Pancreas (tissue), 10 donors: ENCODE measurements at places on chromosomes 2 and 18. TPM values are rescaled to one million over a fixed set of nuclear protein-coding genes. Genes with fewer than 3 reads are reported as not detected.

ADD2 gene
- 3.8 TPM for total RNA-seq

- H3K27me3 ChIP-seq: no peaks in the 10 kb centered on the region
- no peak for DNase-seq
- no peak overlapping the region for H3K27ac ChIP-seq
- no peaks in the 10 kb centered on the region for H3K4me1 ChIP-seq
- H3K36me3 ChIP-seq: no peaks in the 10 kb centered on the region
Observed at GRCh38 chr2:153717060-153717459, 154.7 kb upstream of the GALNT13 start.

DNA sequence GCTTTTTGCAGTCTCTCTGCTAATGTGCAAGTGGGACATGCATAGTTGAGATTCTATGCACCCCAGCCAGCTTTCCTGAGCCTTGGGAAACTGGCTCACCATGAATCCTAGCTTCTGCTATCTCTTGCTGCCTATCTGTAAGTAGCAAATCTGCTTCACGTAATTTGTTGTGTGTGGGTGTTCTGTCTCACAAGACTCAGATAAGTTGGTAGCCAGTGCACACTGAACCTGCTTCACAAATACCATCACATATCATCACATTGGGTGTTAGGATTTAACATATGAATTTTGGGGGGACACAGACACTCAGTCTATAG, 13.9 kb upstream of the VRK2 start:
- H3K4me1 ChIP-seq: no peaks in the 10 kb centered on the region
- H3K4me3 ChIP-seq: no peak overlapping the region
- no peak for DNase-seq
- no peaks in the 10 kb centered on the region for H3K27me3 ChIP-seq
- no peaks in the 10 kb centered on the region for H3K36me3 ChIP-seq

DNA sequence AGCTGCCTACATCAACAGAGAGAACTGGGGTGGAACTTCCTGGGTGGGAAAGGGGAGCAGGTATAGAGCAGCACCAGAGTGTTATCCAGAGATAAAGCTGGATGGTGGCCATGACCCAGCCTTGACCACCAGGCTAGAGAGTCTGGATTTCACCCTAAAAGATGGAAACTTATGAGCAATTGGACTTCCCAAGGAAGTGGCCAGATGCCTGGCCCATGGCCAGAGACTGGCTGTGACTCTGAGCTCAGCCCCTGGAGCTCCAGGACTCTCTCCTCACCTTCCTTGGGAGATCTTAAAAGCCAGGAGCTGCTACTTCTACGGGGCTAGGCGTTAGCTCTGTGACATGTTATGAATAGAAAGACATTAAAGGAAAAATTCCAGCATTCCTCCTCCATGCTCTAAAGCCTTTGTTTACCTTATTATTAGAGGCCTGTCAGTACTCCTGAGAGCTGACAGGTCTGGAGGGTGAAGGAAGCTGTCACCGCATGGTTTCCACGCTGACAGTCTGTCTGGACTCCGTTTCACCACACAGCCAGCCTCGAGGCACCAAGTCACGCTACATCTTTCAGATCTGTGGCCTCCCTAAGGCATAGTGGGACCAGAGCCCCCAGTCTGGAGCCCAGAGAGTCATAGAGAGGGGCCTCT, 260.0 kb upstream of the SIX2 start:
- no peak for DNase-seq
- H3K4me1 ChIP-seq: peaks cover 7% of the 10 kb centered on the region
- no peaks in the 10 kb centered on the region for H3K36me3 ChIP-seq
- no peaks in the 10 kb centered on the region for H3K27me3 ChIP-seq

GRCh38 chr2:109279243-109279860, 150.3 kb downstream of the SH3RF3 start:
- H3K4me3 ChIP-seq: no peak overlapping the region
- H3K4me1 ChIP-seq: no peaks in the 10 kb centered on the region
- H3K36me3 ChIP-seq: no peaks in the 10 kb centered on the region
- DNase-seq: no peak
- H3K27me3 ChIP-seq: no peaks in the 10 kb centered on the region
- H3K27ac ChIP-seq: no peak overlapping the region

INPP4A gene
- 7.6 TPM for total RNA-seq

MREG gene
- total RNA-seq: 4.3 TPM

ACOXL gene
- total RNA-seq: not detected

DNA sequence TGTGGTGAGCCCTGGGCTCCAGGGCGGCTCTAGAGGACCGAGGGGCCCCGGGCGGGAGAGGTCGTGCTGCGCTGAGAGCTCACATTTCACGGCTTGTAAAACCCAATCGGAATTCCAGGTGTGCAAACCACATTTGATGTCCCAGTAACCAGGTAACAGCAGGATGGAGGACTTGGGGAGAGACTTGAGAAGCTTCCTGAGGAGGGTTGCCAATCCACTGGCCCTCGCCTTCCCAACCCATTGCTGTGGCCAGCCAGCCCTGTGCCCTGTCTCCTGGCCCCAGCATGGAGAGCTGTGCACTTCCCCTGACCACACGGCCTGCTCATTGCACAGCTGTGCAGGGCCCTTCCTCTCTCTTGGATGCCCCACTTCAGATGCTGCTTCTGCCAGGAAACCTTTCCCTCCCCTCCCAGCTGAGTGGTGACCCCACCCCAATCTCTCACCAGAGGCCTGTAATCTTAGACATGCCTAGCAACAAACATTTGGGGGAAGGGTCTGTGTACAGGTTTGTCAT, 39.6 kb downstream of the ASB1 start:
- no peak overlapping the region for H3K4me3 ChIP-seq
- H3K4me1 ChIP-seq: no peaks in the 10 kb centered on the region
- no peak overlapping the region for H3K27ac ChIP-seq
- H3K27me3 ChIP-seq: no peaks in the 10 kb centered on the region
- H3K36me3 ChIP-seq: no peaks in the 10 kb centered on the region
- DNase-seq: no peak

SNTG2 gene
- 4.5 TPM for total RNA-seq

RETREG2 gene
- 51.5 TPM for total RNA-seq
